ENCODE measurements at places on chromosomes 4 and X.

GRCh38 chr4:19924761-19925160, 326.9 kb upstream of the SLIT2 start:
- DNase-seq: no peak

DNA sequence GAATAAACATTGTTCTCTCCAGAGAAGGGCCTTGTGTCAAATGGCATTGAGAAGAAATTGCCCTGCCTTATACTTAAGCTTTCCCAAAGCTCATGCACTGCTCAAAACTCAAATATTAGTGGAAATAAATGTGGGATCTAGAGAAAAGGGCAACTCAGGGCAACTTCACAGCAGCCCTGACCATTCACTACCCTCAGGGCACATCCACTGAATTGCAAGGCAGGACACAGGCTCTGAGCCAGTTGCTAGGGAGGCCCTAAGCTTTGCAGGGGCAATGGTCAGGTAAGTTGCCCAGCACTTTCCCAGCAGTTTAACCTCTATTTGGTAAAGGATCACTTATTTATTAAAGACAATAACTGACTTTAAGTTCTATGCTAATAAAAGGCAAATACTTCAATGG, 255.3 kb upstream of the TEX13A start:
- no peak for DNase-seq

- no peak for DNase-seq
Measured at GRCh38 chr4:126209147-126209546, 894.4 kb downstream of the FAT4 start.

GRCh38 chrX:54922547-54922946, 1.9 kb downstream of the TRO start:
- no peak for DNase-seq

DNA sequence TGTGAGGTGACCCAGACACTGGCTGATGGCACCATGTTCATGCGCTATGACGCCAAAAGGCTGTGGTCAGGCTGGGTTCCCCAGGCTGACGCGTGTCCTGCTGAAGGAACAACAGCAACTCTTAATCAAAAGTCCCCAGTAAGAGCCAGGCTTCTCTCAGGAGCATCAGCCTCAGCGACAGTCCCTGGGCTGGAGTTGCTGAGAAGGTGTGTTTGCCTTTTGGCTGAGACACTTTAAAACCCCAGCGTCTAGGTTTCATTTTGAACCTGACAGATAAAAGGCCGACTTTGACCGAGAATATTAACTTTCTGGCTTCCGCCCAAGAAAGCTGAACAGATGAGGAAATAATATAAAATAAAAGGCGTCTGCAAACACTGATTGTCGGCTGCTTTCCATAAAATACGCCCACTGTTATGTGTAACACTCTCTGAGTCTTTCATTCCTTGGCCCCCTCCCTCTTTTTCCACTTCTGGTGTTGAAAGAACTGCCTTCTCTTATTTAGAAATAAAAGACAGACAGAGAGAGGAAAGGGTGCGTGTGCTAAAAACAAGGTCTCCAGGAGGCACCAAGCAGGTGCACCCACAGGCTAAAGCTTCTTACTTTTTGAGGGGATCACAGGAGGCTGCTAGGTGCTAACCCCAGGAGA, 373.6 kb downstream of the MID1IP1 start:
- DNase-seq: no peak

Data from GM18507 (cell line).